Fibroblast of skin of left biceps (primary cell): ENCODE measurements at places on chromosomes 12 and 14.

- no peak for DNase-seq
Observed at GRCh38 chr14:101916816-101917412, 47.5 kb upstream of the DYNC1H1 start.

DNA sequence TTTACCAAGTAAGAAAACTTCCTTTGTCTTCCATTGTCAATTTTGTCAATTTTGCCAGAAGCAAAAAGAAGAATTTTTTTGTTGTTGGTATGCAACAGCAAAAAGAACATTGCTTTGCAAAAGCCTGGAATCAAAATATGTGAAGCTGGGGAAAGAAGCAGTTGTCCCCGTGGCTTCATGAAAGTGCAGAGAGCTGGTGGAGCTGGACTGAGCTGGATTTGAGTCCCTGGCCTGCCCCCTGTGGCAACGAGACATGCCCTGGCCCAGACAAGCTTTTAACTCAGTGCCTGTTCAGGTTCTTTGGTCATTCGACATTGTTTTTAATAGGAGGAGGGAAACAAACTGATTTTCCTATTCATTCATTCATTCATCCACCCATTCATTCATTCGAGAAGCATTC, 70.3 kb downstream of the SLC15A4 start:
- DNase-seq = no peak

DNA sequence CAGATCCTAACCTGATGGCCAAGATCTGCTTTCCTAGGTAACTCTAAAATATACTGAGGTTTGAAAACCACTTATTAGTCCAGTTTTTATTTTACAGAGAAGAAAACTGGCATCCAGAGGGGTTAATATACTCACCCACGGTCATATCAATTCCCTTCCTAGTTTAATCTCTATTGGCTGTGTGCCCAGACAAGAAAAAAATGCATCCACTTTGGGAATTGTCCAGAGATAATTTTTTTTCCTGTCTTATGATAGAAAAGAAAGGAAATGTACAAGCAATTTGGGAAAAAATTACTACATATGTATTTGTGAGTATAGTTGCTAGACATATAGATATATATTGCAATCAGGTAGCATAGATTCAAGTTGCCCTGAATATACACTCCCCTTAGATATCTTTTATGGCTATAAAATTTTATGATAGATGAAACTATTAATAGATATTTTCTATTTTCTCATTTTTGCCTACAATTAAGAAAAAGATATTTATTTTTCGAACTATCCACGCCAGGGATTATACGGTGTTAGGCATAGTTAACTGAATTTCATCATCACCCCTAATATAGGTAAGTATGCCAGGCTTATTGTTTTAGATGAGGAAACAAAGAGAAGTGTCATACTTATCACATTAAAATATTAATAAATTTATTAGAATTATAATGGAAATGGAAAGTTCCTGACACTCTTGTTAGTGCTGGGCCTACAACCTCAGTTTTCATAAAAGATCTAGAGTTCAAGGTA, 100.5 kb upstream of the SLC38A2 start:
- peak; percentile 53 for DNase-seq

GRCh38 chr12:108773798-108774788, 42.8 kb upstream of the CORO1C start:
- no peak for DNase-seq

- no peak for DNase-seq
Observed at GRCh38 chr14:53807542-53807941, 149.1 kb downstream of the BMP4 start.

GRCh38 chr12:29291226-29291625, 89.7 kb downstream of the ERGIC2 start:
- DNase-seq = no peak

DNA sequence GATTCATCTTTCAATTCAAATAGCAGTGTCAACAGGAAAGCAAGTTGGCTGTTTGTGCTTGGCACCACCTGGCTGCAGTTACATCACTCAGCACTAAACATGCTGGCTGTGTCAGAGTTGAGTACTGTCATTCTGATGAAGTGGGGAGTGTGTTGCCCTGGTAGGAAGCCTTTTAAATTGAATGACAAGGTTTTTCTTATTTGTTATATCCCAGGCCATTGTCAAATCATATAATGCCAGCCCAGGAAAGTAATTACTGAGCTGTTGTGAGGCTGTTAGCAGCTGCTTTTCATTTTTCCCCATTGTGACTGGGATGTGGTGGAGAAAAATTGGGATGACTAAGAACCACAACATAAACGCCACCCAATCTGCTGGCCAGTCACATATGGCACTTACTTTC, 106.5 kb upstream of the PRKD1 start:
- no peak for DNase-seq

- no peak for DNase-seq
Observed at GRCh38 chr12:113748707-113749432, 217.3 kb downstream of the RBM19 start.

DNA sequence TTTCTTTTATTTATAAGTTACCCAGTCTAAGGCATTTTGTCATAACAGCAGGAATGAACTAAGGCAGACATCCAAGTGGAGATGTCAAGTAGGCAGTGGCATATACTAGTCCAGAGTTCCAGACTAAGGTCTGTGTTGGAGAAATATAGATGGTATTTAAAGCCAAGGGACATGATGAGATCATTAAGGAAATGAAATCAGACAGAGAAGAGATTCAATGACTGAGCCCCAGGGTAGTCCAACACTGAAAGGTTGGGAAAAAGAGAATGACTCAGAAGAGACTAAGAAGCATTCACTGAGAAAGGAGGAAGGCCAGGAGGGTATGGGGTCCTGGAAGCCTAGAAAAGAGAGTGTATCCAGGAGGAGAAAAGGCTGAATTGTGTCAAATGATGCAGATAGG, 442.2 kb upstream of the CCDC196 start:
- DNase-seq = no peak

GRCh38 chr12:53450936-53451335, 966 bp upstream of the PCBP2 start:
- no peak for DNase-seq

GRCh38 chr14:73610687-73611086, 1.6 kb upstream of the ACOT6 start:
- DNase-seq = no peak

- no peak for DNase-seq
Observed at GRCh38 chr12:51330186-51330585, 6.2 kb upstream of the BIN2 start.

- DNase-seq = no peak
Observed at GRCh38 chr12:68633614-68634558, 23.2 kb downstream of the RAP1B start.
